Activated gamma-delta T cell treated with anti-CD3 and anti-CD28 coated beads, Interleukin-2, amount 50 U/mL, for 16 hours (primary cell): ENCODE measurements at places on chromosomes 12 and 14.

DNA sequence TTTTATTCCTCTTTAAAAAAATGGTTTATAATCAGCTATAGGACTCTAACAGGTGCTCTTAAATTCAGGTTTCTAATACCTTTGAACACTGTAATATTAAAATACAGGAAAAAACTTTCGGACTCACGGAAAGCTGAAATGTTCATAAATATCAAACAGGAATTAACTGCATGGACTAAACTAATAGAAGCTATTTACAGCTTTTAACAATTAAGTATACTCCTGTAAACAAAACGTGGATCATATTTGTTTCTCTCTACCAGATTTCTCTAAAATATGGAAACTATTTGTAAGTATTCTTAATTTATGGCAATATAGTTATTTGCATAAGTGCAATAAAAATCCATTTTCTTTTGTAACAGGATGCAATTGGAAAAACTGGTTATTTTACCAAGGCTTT lies 108.9 kb upstream of the RESF1 start:
- DNase-seq, result no peak

GRCh38 chr12:30450872-30451271 lies 244.8 kb downstream of the IPO8 start:
- no peak for DNase-seq

- no peak for DNase-seq
These were observed 22.3 kb downstream of the B4GALNT3 start for GRCh38 chr12:482061-482460.

- DNase-seq, result no peak
These were observed 60.3 kb upstream of the GALNT9 start for GRCh38 chr12:132389526-132390286.

- DNase-seq, result no peak
These were observed 62.6 kb downstream of the DCAF5 start for GRCh38 chr14:69090187-69090789.

- DNase-seq, result no peak
These were observed 314.6 kb downstream of the BCL11B start for GRCh38 chr14:98957211-98958047.

DNA sequence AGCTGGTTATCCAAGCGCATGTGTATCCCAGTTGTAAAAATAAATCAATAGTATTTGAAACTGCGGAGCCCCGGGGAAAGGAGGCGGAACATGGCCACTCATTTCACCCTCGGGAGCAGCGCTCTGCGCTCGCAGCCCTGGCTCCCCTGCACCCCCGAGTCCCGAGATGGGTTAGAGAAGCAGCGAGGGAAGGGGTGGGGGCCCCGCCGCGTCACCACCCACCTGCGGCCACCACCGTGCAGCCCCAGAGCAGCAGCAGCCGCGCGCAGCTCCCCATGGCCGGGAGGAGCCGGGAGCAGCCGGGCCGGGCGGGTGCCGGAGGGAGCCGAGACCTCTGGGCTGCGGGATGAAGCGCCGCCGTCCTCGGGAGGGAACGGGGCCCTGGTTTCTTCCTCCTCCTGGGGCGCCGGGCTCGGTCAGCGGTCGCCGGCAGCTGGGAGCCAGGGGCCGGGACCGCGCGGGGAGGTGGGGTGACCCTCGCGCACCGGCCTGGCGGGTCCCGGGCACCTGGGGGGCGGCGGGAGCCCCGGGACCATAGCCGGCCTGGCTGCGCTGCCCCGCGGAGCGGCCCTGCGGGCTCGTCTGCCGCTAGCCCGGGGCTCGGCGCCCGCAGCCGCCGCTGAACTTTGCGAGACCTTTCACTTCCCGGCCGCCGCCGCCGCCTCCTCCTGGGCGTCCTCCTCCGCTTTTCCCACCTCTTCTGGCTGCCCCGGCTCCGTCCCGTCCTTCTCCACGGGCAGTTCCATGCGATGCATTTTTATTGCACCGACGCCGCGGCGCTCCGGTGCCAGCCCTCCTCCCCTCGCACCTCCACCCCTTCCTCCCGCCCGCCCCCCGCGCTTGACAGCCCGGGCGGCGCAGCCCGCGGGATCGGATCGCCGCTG lies at the start of gene NTN4:
Gene NTN4, minus strand, starts transcription at position 732 of the 884 bp plus-strand sequence. Its CDS starts 455 bp downstream, at position 277.
- DNase-seq, result no peak

GRCh38 chr12:67520606-67521005 lies 127.9 kb upstream of the DYRK2 start:
- no peak for DNase-seq

- DNase-seq, result no peak
These were observed 11.0 kb upstream of the OAS2 start for GRCh38 chr12:112967306-112967705.

- no peak for DNase-seq
These were observed 40.5 kb upstream of the TBC1D15 start for GRCh38 chr12:71799106-71799505.

- DNase-seq, result no peak
These were observed 65.4 kb upstream of the RFLNA start for GRCh38 chr12:124229520-124229919.

DNA sequence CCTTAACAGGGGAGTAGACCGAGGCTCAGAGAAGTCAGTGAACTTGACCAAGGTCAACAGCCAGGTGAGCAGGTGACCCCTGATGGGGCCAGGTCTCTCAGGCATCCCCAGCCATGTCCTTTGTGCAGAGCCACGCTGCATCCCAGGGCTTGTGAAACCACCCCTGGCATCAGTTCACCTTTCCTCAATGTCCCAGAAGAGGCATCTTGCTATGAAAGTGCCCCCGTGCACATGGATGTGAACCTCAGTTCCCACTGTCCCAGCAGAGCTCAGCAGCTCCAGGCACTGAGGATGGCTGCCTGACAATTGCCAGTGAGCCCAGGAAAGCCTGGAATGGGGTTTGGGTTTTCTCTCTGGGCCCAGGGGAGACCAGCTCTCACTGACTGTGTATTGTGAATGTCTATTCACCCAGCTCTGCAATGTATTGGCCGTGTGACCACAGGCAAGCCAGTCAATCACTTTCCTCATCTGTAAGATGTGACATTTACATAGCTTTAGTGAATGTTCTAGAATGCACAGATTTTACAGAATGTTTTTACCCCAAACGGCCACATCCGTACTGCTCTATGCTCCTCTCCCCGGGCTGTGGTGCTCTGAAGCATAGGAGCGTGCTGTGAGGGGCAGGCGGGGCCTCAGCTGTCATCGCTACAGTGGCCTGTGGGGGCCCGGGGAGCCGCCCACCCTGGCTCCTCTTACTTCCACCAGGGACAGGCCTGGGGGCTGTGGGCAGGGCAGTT lies 4.9 kb downstream of the CACNA2D4 start:
- no peak for DNase-seq

DNA sequence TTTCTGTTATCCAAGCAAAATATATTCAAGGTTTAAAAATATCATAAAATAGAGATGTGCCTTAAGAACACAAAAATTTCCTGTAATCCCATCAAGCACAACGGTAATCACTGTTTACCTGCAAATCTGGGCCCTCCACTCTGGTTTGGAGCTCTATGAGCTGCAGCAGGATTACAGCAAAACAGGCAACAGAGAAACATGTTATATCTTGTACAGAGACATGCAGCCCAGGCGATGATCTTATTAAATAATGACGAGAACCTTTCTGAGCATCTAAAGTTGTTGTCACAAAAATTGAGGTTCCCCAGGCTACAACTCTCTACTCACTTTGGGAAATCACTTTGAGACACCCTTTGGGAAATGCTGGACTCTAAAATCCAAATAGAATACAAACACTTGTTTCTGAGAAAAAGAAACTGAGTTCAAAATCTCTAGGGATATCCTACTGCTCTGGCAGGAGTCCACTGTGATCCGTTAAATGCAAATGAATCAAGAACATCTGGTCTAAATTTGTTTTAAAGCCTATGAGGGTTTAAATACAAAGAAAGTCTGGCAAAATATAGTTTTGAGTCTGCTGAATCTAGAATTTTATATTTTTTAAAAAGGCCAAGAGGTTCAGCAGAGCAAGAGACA lies 36.3 kb downstream of the STON2 start:
- no peak for DNase-seq

- no peak for DNase-seq
These were observed 10.6 kb upstream of the MAP4K5 start for GRCh38 chr14:50542941-50543418.

DNA sequence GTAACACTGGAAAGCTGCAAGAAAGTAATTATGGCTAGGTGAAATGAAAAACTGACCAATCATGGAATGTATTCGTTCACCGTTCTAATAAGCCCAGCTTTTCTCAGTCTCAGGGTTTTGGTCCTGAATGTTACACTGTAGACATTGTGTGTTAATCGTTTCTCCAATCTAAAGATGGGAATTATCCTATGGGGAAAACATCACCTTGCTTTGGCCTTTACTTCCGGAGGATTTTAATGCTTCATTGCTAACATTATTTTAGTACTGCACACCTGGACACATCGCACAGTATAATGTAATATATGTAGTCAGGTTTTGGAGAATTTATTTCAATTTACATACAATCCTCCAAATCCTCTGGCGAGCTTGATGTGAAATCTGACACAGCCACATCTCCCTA lies 1.2 kb upstream of the TRHDE start:
- no peak for DNase-seq

DNA sequence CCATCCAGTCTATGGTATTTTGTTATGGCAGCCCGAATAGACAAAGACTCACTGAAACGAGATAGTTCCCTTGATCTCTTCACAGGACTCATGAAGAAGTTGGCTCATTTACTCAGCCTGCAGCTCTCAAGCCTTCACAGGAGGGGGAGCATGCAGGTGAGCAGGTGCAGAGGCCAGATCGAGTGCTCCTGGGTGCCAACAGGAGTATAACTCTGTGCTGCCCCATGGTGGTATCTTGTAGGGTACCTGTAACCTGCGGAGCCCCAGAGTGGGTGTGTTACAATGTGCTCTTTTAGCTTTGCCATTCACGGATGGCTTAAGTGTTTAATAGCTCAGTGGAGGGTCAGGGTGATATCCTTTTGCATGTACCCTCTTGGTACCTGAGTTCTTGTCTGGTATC lies 159.5 kb downstream of the METTL25 start:
- no peak for DNase-seq

GRCh38 chr14:55448141-55448614 lies 7.8 kb upstream of the TBPL2 start:
- DNase-seq, result no peak

DNA sequence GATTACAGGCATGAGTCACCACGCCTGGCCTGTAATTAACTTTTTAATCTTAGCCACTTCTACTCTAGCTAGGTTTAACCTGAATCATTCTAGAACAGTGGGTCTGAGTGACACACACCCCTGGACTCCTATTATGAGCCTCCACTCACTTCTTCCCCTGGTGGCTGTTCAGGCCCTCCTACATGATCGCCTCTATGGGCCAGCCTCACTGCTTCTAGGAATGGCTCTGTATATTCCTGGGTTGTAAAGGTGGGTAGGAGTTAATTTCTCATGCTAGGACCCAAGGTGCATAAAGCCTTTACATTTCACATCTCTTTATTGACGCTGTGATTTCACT lies 8.0 kb upstream of the RNU6-8 start:
- DNase-seq, result no peak

DNA sequence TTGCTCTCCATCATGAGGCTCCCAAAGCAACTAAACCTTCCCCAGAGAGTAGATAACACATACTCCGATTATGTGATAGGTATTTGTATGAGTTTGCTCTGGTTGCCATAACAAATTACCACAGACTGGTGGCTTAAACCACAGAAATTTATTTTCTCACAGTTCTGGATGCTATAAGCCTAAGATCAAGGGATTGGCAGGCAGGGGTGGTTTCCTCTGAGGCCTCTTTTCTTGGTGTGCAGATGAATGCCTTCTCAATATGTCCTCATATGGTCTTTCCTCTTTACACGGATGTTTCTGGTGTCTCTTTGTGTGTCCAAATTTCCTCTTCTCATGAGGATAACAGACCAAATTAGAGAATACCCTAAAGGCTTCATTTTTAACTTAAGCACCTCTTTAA lies 285.8 kb upstream of the GRIP1 start:
- peak; percentile 11 for DNase-seq

DNA sequence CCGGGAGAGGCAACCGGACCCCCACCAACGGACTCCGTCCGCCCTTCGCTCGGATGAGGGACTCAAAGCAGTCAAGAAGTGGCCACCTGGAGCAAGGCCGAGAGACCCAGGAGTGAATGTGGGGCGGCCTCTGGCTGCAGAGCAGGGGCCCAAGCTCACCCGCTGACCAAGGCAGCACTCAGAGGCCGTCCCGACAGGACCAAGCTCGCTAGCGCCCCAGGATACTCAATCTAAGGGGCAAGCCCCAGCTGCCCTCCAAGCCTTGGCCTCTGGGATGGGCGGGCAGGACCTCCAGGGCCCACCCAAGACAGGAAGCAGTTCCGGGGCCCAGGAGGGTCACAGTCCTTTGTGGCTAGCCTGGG lies 936 bp downstream of the AKT1 start:
- DNase-seq, result no peak

- no peak for DNase-seq
These were observed 9.7 kb upstream of the KRT6B start for GRCh38 chr12:52461693-52462092.

DNA sequence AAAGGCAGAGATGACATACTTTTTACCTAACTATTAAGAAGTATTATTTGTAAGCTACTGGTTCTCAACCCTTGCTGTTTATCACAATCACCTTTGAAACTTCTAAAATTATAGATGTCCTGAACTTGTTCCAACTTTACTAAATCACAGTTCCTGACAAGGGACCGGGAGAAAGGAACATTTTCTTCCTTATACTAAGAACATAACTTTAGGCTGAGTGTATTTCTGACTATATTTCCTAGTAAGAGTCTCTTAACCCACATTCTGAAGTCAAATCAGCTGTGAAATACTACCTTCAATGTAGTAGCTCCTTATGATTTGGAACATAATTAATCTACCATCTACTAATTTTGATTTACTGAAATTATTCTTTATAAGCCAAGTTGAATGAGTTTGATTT lies 80.2 kb downstream of the BAZ1A start:
- no peak for DNase-seq

DNA sequence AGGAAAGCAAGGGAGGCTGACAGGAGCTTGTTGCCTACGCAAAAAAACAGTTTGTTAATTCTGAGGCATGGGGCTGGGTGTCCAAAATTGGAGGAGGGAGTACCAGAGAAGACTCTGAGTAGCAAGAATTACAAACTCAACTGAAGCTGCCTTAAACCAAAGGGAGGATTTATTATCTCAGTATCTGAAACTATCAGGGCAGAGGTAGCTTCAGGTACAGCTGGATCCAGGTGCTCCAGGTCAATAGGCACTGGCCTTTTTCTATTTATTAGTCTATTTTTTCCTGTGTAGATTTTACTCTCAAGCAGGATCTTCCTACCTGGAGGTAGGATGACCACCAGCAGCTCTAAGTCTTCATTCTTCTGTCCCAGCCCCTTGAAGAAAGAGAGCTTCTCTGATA lies 135.3 kb upstream of the NCOR2 start:
- no peak for DNase-seq

GRCh38 chr12:51076236-51076930 lies 7.0 kb downstream of the CSRNP2 start:
- no peak for DNase-seq

- no peak for DNase-seq
These were observed 92.3 kb upstream of the BCAT1 start for GRCh38 chr12:25041006-25041741.

GRCh38 chr14:101066826-101067510 lies 163.4 kb upstream of the RTL1 start:
- DNase-seq, result no peak

DNA sequence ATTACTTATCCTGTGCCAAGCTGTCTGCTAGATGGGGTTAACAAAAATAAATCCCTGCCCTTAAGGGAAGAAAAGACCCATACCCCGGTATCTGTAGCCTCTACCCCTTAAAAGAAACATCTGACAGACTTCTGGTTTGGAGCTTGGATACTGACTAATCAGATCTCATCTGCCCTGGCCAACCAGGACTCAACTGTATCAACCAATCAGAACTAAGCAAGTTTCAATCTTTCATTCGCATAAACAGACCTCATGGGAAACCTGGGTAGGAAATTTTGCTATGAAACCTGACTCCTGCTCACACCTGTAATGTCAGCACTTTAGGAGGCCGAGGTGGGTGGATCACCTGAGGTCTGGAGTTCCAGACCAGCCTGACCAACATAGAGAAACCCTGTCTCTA lies 26.4 kb upstream of the PRMT8 start:
- no peak for DNase-seq
